Vagina (tissue), 2 donors: ENCODE measurements at places on chromosomes 5 and 9.

GRCh38 chr9:75001719-75002421, 26.2 kb downstream of the CARNMT1 start:
- DNase-seq, result no peak

DNA sequence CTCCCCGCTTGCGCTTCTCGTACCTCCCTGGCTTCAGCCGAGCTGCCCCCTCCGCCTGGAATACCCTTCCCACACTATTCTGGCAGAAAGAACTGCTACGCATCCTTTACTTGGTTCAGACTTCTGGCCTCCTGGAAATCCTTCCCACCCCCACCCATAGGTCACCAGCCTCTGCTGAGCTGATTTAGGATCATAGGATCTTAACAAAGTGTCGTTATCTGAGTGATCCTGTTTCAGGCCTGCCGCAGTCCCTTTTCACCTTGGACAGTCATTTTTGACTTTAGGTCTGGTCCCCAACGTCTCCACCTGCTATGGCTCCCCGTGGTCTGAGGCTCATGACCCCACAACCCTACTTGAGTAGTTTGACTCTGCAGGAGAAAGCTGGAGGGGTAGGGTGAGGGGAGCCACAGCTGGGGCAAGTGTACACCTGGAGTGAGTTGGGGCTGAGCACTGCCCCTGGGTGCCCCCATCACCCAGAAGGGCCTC, 27.3 kb downstream of the EGR1 start:
- DNase-seq, result no peak

DNA sequence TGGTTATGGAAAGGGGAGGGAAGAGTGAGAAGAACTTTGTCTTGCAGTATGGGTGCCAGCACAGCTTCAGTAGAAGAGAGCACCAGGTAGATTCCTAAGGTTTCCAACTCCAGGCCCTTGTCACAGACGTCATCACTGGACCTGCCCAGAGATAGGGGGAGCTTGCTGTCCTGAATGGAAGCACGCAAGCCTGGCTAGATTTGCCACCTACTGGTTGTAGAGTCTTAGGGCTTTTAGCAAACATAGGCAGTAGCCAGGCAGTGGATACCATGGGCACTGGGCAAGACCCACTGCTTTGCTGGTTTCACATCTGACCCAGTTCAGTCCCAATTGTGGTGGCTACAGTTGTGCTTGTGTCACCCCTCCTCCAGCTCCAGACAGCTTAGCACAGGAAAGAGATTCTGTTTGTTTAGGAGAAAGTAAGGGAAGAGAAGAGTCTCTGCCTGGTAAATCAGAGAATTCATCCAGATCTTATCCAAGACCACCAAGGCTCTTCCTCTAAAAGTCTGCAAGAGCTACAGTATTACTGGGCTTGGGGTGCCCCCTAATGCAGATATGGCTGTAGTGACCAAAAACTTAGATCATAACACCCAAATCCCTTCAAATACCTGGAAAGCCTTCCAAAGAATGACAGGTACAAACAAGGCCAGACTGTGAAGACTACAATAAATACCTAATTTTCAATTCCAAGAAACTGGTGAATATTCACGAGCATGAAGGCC, 158.9 kb downstream of the HINT1 start:
- no peak for DNase-seq

GRCh38 chr9:125513668-125514413, 193.2 kb downstream of the MAPKAP1 start:
- DNase-seq, result no peak
